Activated CD4-positive, alpha-beta T cell treated with anti-CD3 and anti-CD28 coated beads for 24 hours (primary cell): ENCODE measurements at places on chromosomes 7 and 10.

DNA sequence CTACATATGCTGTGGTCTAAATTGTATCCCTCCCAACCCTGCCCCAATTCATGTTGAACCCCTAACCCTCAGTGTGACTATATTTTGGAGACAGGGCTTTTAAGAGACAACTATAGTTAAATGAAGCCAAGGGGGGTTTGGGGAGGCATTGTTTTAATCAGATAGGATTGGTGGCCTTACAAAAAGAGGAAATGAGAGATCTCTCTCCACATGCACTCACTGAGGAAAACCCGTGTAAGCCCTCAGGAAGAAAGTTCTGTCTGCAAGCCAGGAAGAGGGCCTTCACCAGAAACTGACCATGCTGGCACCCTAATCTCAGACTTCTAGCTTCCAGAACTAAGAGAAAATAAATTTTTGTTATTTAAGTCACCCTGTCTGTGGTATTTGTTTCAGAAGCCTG, 276.7 kb downstream of the KIF20B start:
- DNase-seq: no peak

- DNase-seq: no peak
Observed at GRCh38 chr7:108037140-108037539, 34.2 kb upstream of the LAMB1 start.

GRCh38 chr7:5629941-5630340, 151.5 kb downstream of the RNF216 start:
- DNase-seq: peak; percentile 13

DNA sequence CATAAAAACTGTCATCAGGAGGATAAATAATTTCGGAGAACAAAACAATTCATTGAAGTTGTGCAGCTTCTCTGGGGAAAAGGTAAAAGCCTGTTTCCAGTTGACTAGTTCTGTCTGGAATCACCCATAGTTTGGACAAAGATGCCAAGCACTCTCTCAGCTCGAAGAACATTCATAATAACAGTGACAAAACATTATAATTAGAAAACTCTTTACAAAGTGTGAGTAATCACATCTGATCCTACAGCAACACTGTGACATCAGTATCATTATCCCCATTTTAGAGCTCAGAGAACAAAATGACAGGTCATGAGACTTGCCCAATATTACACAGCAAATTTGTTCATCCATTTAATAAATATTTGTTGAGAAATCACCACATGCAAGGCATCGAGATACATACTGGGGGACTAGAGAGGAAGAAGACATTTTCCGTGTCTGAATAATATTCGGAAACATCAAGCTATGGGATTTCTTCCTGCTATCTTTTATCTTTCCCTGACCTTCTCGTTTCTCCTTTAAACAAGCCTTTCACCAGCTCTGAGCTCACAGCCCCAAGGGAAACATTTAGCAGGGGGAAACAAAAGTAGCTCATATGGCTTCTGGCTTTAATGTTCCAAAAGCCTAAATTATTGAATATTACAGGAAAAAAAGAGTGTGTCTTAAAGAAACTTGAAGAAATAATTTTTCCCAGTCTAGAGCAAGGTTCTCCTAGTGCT, 123.3 kb upstream of the GHITM start:
- no peak for DNase-seq

DNA sequence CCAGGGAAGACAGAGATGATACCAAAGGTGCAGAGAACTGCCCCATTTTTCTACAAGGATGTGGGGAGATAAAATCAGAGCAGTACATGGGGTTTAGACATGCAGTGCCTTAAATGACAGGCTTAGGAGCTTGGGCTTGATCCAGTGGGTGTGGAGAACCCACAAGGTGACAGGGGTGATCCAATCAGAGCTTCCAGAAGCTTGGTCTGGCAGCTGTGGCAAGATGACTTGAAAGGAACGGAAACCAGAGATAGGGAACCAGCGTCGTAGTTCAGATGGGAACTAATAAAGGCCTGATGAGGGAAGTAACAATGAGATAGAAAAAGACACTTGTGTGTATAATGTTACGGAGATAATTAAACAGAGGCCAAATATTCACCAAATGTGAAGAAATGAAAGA, 80.7 kb downstream of the SLC37A3 start:
- no peak for DNase-seq

DNA sequence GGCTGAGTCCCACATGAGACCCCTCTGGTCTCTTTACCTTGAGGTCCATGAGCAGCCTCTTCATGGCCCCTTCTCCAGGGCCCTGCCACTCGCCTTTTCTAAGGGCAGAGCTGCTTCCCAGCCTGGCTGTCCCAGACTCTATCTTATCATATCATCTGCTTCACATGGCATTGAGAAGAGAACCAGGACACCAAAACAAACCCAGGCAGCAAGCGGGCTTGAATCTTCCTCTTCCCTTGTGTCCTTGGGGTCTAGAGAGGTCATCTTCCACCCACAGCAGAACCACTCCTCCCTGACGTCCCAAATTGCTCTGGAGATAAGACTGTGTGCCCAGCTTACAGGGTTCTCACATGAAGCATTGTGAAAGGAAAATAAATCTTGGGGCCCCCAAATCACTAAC, 261.3 kb upstream of the AUTS2 start:
- DNase-seq: no peak

GRCh38 chr10:103789771-103790201, 65.6 kb downstream of the SH3PXD2A start:
- DNase-seq: no peak

DNA sequence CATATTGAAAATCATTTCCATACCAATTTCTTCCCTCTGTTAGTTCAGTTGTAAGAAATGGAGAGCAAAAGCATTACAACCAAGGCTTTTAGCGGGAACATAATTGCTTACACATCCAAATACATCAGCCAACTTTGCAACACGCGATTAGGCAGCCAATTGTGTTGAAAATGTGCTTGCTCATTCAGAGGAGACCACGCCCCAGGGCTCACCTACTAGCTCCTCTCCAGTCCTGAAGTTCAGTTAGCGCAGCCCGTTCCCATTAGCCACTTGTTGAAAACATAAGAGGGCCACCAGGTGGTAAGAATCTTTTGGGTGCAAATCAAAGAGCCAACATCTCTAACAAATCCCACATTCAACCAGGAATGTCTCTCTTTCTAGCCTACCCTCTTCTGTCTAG, 213.2 kb upstream of the MDFIC start:
- DNase-seq: no peak

- no peak for DNase-seq
Observed at GRCh38 chr10:58291538-58292174, 22.7 kb downstream of the CISD1 start.

GRCh38 chr10:121813211-121813815, 114.5 kb downstream of the ATE1 start:
- no peak for DNase-seq

DNA sequence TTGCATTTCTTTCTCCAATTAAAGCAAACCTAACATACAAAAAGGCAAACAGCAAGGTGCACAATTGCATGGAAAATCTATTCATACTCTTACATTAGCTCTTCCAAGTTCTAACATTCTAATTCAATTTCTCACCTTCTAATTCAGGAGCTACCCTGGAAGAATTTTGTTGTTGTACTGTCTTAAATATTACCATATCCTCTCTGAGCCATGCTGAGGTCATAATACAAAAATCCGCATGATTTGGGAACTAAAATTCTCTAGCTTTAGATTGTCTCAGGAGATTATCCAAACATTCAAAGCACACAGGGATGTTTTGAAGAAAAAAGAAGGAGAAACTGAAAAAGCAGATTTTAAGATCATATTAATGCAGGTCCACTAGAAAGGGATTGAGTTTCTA, 229.9 kb downstream of the KIAA1217 start:
- DNase-seq: no peak

- DNase-seq: no peak
Observed at GRCh38 chr7:113217314-113217713, 99.0 kb upstream of the SMIM30 start.

- no peak for DNase-seq
Observed at GRCh38 chr7:140440593-140440992, 36.7 kb downstream of the RAB19 start.

GRCh38 chr10:77328272-77328816, 309.3 kb downstream of the KCNMA1 start:
- DNase-seq: no peak

DNA sequence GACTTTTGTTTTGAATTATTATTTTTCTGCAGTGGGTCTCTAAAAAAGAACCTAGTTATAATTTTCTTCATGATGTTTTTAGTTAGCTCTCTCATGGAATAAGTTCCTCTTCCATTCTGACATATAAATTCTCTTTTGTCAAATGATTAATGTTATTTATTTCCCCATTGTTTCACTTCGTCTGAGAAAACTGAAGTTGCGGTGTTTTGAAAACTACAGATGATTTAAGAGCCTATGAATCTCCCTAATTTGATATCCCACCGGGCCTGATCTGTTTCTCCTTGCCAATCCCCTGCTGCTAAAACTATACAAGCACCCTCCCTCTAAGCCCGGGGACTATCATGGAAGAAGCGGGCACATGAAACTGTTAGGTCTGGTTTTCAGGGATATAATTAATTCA, 41.4 kb downstream of the HTR7 start:
- no peak for DNase-seq

DNA sequence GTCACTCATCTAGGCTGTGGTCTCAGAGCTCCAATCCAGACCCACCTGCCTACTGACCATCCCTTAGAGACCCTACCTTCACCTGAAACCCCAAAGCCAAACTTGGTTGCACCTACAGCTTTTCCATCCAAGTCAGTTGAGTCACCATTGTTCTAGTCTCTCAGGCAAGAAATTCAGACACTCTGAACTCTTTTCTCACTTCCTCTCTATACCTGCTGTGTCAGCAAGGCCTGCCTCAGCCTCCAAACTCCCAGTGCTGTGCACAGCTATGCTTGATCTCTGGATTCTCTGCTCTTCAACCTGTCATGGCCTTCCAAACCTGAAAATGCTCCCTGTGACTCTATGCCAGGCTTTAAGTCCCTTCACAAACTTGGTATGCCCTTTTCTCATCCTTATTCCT, 47.4 kb upstream of the MTURN start:
- DNase-seq: no peak

GRCh38 chr7:126445991-126446390, 806.8 kb downstream of the GRM8 start:
- no peak for DNase-seq

DNA sequence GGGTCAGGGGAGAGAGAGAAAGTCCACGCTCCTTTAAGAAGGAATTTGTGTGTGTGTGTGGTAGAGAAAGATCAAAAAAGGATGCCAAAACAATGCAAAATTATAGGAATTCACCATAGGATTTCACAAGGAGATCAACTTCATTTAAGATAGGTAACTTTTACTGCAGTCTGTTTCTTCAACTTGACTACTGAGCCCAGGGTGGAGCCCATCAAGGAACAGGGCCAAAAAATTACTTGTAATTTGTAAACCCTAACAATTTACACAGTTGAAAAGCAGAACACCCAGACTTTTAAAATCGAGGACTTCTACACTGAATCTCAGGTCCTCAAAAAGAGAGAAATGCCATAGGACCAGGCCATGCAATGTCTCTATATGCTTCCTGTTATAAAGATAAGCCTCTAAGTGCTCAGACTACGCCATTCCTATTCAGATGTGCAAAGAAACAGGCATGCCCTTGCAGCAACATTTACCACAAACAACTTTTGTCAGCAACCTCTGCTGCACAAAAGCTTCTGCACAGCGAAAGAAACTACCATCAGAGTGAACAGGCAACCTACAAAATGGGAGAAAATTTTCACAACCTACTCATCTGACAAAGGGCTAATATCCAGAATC, 10.6 kb upstream of the GIMAP4 start:
- no peak for DNase-seq

GRCh38 chr7:11758627-11759111, 73.3 kb downstream of the THSD7A start:
- no peak for DNase-seq

- no peak for DNase-seq
Observed at GRCh38 chr7:11188529-11189310, 215.0 kb downstream of the PHF14 start.

- DNase-seq: no peak
Observed at GRCh38 chr7:9097565-9098060, 664.2 kb downstream of the NXPH1 start.

GRCh38 chr10:71927776-71928592, 36.2 kb upstream of the CHST3 start:
- no peak for DNase-seq

DNA sequence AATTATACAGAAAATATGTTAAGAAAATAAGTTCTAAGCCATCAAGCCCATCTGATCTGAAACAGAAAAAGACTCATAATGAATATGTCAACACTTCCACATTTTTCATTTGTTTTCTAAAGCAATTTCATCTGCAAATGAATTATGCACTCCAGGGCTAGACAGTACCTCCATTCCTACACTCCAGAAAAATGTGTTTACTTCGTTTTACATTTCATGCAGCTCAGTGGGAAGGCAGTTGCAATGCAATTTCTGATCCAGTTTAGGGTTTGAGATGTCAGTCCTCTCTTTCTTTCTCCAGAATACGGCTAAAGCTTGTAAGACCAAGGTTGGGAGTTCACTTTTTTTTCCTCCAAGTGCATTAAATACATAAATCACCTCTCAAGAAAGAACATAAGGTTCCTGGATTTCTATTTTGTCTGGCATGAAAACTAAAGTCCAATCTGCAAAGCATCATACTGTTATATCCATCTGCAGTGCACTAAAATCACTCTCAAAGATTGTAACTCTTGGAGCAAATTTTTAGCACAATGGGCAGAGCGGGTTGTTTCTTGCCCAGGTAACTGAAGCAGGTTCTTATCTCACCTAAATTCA, 348.8 kb upstream of the C7orf33 start:
- DNase-seq: no peak

- DNase-seq: no peak
Observed at GRCh38 chr10:113541549-113541927, 11.3 kb upstream of the HABP2 start.

DNA sequence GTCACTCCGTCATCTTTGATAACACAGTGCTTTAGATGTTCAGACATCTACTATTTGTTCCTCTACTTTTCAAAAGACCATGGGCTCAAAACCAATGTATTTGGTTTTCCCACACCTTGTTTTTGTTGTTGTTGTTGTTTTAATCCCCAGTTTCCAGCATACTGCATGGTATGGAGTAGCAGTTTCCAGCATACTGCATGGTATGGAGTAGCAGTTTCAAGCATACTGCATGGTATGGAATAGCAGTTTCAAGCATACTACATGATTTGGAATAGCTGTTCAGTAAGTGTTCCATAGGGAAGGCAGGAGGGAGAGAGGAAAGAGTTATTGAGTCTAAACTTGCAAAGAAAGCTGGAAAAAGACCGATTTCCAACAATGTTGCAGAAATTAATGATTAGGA, 314.3 kb upstream of the PRKCQ start:
- no peak for DNase-seq

DNA sequence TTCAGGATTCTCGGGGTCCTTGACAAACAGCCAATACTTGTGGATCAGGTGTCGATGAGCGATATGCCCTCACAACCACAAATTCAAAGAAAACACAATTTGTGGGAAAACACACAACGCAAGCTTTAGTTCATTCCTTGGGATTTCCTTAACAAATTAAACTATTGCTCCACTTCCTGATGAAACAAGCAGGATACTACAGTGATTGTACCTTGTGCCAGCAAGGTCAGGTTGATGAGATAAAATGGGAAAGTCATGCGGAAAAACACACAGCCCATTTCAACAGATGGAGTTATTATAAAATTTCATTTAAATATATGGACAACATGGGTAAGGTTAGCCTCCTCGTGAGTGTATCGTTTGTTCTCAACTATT, 8.8 kb upstream of the RHOBTB1 start:
- DNase-seq: no peak
